Activated CD4-positive, CD25-positive, alpha-beta regulatory T cell treated with anti-CD3 and anti-CD28 coated beads, Interleukin-2, amount 50 U/mL, for 72 hours (primary cell): ENCODE measurements at places on chromosomes 7 and 10.

DNA sequence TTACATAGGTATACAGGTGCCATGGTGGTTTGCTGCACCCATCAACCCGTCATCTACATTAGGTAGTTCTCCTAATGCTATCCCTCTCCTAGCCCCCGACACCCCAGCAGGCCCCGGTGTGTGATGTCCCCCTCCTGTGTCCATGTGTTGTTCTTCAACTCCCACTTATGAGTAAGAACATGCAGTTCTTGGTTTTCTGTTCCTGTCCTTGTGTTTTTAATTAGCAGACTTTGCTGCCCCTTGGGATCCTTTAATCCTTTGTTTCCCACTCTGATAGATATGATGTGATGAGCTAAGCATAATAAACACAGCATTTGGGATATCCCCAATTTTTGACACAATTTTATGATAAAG lies 71.1 kb upstream of the PALS2 start:
- no peak for DNase-seq

DNA sequence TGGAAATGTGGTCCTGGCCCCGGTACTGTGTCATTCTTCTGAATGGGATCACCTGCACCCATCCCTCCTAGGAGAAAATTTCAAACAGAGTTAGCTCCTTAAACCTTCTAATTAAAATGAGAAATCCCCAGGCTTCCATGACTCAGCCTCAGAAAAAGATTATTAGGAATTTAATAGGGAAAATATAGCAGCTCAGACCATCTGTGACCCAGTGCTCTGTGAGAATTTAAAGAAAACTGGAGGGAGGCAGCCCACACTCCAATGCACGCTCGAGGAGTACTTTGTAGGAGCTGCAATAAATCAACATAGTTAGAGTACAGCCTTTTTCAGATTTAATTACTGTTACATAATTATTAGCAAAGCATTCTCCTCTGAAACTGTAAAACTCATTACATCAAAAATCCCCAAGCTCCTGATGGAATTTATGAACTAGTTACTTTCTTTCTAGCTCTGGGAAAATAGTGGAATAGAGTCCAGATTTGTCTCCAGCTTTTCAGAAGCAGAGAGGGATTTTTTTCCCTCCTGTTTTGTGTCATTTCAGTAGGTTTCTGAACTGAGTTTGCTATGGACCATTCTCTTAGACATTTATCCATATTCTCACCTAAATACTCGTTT lies 30.1 kb downstream of the NEUROD6 start:
- no peak for DNase-seq

DNA sequence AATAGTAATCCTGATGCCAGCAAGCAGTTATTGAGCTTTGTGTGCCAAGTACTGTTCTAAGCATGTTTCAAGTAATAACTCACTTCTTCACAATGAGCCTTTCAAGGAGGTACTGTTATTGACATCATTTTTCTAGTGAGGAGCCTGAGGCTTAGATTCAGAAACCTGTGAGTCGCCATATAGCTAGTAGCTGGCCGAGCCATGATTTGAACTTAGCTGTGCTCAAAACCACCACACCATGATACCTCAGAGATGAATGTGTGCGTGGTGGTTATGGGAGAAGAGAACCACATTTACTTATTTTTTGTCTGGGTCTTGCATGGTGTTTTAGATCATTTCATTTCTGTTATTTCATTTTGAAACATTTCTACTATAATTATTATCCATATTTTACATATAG lies 578.9 kb downstream of the AUTS2 start:
- no peak for DNase-seq

- no peak for DNase-seq
These were observed 393.0 kb downstream of the PHTF2 start for GRCh38 chr7:78191475-78192079.

DNA sequence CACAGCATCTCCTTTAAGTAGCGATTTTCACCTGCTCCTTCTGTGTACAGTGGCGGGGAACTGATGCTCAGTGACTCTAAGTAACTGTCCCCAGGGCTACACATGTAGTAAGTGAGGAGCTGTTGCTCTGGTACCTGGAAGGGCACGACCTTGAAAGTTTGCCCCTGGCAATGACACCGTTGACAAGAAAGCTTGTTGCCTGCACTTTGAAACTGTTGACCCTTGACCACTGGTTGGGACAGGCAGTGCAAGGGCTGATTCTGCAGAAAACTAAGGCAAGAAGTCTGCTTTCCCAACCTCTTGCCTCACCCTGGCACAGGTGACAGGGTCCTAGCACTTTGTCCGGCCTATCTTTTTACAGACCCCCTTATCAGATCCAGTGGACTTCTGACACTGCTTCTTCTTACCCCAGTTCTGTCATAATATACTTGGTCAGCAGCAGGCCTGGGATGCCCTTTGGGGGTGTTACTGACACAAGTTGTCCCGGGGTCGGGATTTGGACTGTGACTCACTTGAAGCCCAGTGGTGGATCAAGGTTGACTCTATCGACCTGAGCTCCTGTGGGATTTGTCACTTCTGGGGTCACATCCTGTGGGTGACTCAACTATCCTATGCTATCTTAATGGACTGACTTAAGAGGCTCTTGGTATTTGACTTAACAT lies 5.8 kb downstream of the ACSL5 start:
- DNase-seq, result no peak

DNA sequence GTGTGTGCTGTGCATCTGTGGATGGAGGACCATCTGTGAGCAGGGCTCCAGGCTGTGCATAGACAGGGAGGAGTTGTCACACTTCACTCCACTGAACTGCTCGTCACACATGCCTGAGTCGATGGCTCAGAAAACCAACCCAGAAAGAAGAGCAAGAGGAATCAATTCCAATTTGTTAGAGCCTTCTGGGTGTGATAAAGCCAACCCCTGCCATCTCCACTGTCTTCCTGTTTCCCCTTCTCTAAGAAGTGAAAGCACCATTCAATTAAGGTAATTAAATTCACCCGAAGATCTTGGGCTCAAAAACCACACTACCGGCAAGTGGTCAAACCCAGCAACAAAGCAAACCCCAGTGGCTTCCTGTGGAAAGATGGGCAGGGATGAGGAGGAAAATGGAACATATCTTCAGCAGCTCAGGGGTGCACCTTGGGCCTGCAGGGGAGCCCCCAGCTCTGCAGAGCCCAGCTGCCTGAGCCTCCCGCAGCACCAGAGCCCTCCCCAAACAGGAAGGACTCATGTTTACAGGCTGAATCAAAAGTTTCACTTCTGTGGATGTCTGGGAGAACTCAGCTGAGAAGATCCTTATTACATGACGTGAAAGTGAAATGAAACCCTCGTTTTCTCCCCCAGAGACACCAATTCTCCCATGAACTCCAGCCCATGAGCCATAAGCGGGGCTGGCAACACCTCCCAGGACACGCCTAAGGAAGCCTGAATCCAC lies 10.9 kb downstream of the C10orf71 start:
- no peak for DNase-seq

GRCh38 chr10:96270571-96270970 lies 798 bp downstream of the BLNK start:
- DNase-seq, result no peak

DNA sequence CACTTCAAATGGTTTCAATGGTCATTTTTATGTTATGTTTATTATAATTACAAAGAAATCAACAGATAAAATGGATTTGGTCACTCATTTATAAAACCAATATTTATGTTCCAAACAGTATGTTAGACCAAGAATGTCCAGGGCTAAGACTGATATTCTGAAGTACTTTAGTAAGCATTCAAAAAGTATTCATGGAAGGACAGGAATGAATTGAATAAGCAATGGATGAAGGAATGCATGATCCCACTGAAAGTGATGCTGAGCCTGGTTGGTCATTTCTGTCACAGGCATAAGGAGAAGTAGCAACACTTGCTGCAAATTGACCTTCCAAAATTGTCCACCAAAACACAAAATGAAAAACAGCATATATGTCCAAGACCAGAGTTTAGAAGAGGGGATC lies 189.0 kb upstream of the CELF2 start:
- no peak for DNase-seq

- no peak for DNase-seq
These were observed 36.9 kb upstream of the ELFN1 start for GRCh38 chr7:1632916-1633785.

DNA sequence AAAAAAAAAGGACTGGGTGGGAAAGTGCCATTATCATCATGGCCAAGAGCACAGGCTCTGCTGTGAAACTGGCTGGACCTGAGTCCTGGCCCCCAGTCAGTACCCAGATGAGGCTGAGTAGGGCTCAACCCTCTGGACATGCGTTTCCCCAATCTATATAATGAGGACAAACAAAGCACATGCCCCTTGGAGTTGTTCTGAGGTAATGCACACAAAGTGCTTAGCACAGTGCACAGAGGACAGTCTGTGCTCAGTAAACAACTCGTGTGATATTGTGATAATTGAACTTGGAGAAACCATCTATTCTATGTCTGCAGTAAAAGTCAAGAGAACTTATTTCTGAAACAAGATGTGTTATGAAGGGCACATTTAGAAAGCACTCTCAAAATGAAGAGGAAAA lies 138.8 kb downstream of the KCNMA1 start:
- no peak for DNase-seq

- DNase-seq, result no peak
These were observed 100.8 kb downstream of the EBF3 start for GRCh38 chr10:129863201-129863663.

- no peak for DNase-seq
These were observed 462.6 kb upstream of the MGMT start for GRCh38 chr10:129004398-129004797.

DNA sequence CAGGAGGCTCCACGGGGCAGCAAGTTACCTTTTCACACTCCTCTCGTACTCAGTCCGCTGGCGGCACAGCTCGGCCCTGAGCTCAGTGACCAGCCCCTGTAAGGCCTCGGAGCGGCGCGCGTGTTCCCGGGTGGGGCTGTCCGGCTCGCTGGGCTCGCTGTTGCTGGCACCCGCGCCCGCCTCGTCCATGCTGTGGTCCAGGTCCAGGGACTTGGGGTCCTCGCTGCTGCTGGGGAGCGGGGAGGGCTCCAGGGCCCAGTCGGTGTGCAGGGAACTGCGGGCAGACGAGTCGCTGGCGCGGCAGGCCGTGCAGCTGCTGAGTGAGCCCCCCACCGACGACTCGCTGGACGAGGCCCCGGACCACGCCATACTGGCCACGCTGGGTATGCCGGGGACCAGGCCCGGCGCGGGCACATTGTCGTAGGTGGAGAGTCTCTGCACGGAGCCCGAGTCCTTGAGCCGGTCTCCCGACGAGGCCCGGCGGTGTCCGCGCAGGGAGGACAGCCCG lies 143.8 kb downstream of the MAPK8 start:
- peak; percentile 25 for DNase-seq

- no peak for DNase-seq
These were observed 1.0 kb upstream of the ENO4 start for GRCh38 chr10:116848032-116848943.

GRCh38 chr10:45425621-45426563 lies 51.9 kb downstream of the ALOX5 start:
- no peak for DNase-seq

DNA sequence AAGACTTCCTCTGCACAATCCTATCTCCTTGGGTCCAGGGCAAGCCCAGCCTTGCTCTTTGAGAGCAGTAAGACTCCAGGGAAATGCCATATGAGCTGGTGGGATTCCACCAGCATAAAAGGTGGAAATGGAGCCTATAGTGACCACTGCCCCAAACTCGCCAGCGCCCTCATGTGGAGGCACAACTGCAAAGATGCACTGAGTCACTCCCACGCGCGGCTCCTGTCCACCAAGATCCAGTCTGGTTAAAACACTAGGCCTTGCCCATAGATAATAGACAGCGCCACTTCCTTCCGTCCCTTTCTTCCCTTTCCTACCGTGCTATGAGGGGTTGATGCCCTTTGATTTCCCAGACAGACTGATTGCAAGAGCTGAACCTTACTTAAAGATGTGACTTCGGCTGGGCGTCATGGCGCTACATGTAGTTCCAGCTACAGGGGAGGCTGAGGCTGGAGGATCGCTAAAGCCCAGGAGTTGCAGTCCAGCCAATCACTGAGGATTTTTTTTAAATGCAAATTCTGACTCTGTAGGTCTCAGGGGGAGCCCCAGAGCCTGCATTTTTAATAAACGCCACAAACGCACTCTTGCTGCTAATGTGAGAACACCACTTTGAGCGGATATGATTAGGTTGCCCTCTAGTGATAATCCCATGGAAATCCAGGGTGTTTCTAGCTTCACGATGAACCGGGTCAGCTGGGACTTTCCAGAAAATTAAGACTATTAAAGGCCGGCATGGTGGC lies 136.5 kb downstream of the EPC1 start:
- no peak for DNase-seq

- no peak for DNase-seq
These were observed 55.3 kb upstream of the SDK1 start for GRCh38 chr7:3245721-3246120.

DNA sequence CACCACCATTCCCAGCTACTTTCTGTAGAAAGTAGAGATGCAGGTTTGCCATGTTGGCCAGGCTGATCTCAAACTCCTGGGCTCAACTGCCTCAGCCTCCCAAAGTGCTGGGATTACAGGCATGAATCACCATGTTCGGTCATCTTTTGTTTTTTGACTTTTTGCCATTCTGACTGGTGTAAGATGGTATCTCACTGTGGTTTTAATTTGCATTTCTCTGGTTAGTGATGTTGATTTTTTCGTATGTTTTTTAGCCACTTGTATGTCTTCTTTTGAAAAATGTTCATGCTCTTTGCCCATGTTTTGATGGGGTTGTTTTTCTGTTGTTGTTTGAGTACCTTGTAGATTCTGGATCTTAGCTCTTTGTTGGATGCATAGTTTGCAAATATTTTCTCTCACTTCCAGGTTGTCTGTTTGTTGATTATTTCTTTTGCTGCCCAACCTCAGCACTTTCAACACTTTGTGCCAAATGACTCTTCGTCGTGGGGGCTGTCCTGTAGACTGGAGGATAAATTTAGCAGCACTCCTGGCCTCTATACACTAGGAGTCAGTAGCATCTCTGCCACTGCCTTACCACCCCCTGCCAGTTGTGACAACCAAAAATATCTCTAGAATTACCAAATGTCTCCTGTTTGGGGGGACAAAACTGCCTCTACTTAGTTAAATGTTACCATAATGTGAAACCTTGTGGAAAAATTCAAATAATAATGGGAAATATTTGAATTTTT lies 6.5 kb upstream of the CPED1 start:
- DNase-seq, result no peak

DNA sequence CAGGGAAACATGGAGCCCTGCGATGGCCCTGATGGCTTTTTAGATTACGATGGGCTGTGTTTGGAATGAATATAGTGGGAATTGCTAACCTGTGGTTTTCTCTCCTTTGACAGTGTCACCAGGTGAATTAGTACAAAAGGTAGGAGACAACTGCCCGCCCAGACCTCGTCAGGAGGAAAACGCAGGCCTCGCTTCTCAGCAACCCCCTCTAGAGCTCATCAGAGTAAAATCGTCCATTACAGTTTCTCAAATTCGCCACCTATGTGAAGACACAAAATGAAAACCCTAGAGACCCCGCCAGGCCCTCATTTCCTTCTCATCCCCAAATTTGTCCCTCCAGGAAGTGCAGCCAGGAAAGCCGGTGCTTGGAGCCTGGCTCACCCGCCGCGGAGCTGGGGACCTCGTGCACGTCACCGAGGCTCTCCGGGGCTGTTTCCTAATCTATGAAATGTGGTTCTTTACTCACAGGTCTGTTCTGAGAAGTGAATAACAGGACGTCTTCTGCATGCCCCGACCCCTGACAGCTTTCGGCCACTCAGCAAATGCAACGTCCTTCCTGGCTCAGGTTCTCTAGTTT lies 143.7 kb downstream of the VIPR2 start:
- DNase-seq, result no peak

GRCh38 chr7:29987083-29987482 lies 2.5 kb downstream of the SCRN1 start:
- no peak for DNase-seq
